Naive thymus-derived CD4-positive, alpha-beta T cell (primary cell): ENCODE measurements at places on chromosomes 12 and 14.
A peak's percentile ranks its signal among the peaks of the same experiment; 100 is the strongest.

DNA sequence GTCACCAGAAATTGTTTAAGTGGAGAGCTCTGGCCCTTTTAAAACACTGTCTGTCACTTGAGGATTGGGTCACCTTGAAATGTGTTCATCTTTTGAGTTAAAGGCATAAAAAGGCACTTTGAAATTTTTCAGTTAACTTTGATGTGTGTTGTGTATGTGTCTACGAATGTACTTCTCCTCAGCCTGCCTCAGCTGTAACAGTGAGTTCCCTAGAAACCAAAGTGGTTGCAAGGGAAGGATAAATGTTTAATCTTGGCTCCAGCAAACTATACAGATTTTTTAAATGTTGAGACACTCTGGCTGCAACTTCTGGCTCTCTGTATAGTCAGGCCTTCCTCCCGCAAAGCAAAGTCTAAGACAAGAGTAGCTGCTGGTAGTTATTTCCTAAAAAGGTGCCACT lies 8.3 kb downstream of the DERA start:
- H3K36me3 ChIP-seq = no peaks in the 10 kb centered on the region
- H3K4me3 ChIP-seq = no peak overlapping the region
- no peak overlapping the region for H3K27ac ChIP-seq
- H3K4me1 ChIP-seq = no peaks in the 10 kb centered on the region

DNA sequence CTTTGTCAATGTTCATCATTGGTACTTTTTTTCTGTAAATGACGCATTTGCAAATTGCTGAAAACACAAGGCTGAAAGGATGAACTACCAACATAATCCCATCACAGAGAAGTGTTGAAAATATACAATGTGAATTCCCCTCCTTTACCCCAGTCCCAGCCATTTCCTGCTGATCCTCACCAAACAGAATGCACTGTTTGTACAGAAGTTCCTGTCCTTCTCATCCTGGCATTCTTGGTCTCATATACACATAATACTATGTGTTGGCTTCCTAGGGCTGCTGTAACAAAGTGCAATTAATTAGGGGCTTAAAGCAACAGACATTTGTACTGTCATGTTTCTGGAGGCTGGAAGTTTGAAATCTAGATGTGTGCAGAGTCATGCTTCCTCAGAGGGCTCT lies 836.2 kb upstream of the MGAT4C start:
- no peaks in the 10 kb centered on the region for H3K36me3 ChIP-seq
- H3K4me3 ChIP-seq = no peak overlapping the region
- no peak for DNase-seq
- no peaks in the 10 kb centered on the region for H3K27me3 ChIP-seq
- no peaks in the 10 kb centered on the region for H3K4me1 ChIP-seq
- H3K27ac ChIP-seq = no peak overlapping the region

- no peaks in the 10 kb centered on the region for H3K36me3 ChIP-seq
- no peak for DNase-seq
- H3K4me1 ChIP-seq = peaks cover 32% of the 10 kb centered on the region
- H3K27me3 ChIP-seq = no peaks in the 10 kb centered on the region
Measured at GRCh38 chr12:53217051-53217930, 10.2 kb upstream of the ITGB7 start.

GRCh38 chr12:132343294-132344004 lies 14.1 kb upstream of the GALNT9 start:
- DNase-seq = no peak
- no peak overlapping the region for H3K4me3 ChIP-seq
- H3K27me3 ChIP-seq = no peaks in the 10 kb centered on the region

GRCh38 chr14:22836301-22837113 lies at the start of gene MMP14:
TSS of gene MMP14 (plus strand) at chr14:22836585. CDS start at chr14:22836818, 233 bp downstream.
- peak within 1 kb of the TSS; percentile 56 for H3K4me3 ChIP-seq
- no peaks in the 10 kb centered on the region for H3K27me3 ChIP-seq
- H3K36me3 ChIP-seq = peaks cover 5% of the 10 kb centered on the region
- no peaks in the 10 kb centered on the region for H3K4me1 ChIP-seq
- H3K27ac ChIP-seq = peak within 1 kb of the TSS; percentile 26
- no peak for DNase-seq

- DNase-seq = no peak
- H3K36me3 ChIP-seq = no peaks in the 10 kb centered on the region
- no peak overlapping the region for H3K27ac ChIP-seq
- peak overlapping the region; percentile 4 for H3K4me3 ChIP-seq
Measured at GRCh38 chr12:89346741-89347324, 5.5 kb downstream of the DUSP6 start.

DNA sequence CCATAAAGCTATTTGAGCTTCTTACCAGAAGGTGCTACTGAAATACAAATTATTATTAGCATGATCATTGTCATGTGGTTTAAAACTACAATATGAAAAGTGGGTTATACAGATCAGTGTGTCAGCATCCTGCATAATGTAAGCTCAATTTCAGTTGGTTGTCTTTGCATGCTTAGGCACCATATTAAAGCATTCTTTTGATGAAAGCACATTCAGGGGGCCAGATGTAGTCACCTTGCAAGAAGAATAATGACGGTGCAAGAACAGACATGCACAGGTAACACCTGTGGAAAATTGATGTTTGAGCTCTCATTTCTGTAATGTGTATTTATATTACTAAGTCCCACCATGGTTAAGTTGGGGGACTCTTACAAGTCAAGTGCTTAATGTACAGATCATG lies 123.9 kb downstream of the PAX9 start:
- no peak overlapping the region for H3K4me3 ChIP-seq
- H3K27me3 ChIP-seq = no peaks in the 10 kb centered on the region
- H3K36me3 ChIP-seq = no peaks in the 10 kb centered on the region
- H3K27ac ChIP-seq = no peak overlapping the region
- no peak for DNase-seq

- peaks cover 6% of the 10 kb centered on the region for H3K4me1 ChIP-seq
- H3K27ac ChIP-seq = no peak overlapping the region
- H3K4me3 ChIP-seq = no peak overlapping the region
- DNase-seq = no peak
- no peaks in the 10 kb centered on the region for H3K27me3 ChIP-seq
Measured at GRCh38 chr14:106670011-106670410, 1143.6 kb downstream of the TMEM121 start.

- H3K27ac ChIP-seq = peak within 1 kb of the TSS; percentile 95
- H3K36me3 ChIP-seq = no peaks in the 10 kb centered on the region
- H3K4me1 ChIP-seq = peaks cover 29% of the 10 kb centered on the region
- peak; percentile 83 for DNase-seq
- H3K27me3 ChIP-seq = no peaks in the 10 kb centered on the region
Measured at GRCh38 chr12:56338308-56339157, at the start of gene IL23A. TSS of gene IL23A (plus strand) at chr12:56338884. CDS start at chr12:56339045, 161 bp downstream.

GRCh38 chr14:100214770-100215083 lies 24.2 kb upstream of the YY1 start:
- peak overlapping the region; percentile 90 for H3K4me3 ChIP-seq
- no peaks in the 10 kb centered on the region for H3K36me3 ChIP-seq
- no peaks in the 10 kb centered on the region for H3K27me3 ChIP-seq
- DNase-seq = no peak

DNA sequence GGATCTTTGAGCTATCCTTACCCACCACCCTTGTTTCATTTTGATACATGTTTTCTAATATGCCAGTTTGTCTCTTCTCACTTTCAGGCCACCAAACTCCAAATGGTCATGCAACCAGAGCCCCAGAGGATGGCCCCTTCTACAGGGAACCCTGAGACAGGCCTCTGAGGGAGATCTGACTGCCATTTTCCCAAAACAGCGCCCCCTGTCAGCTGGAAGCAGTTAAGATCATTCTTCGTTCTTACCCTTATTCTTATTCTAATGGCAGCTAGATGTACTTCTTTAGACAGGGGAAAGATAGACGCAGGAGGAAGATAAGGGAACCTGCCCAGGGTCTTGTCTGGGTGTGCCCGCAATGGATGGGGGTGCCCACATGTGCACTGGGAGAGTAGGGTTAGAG lies 38.4 kb downstream of the C12orf56 start:
- DNase-seq = no peak
- H3K4me3 ChIP-seq = no peak overlapping the region
- no peak overlapping the region for H3K27ac ChIP-seq
- no peaks in the 10 kb centered on the region for H3K36me3 ChIP-seq
- H3K4me1 ChIP-seq = no peaks in the 10 kb centered on the region

- no peaks in the 10 kb centered on the region for H3K36me3 ChIP-seq
- no peaks in the 10 kb centered on the region for H3K27me3 ChIP-seq
Measured at GRCh38 chr14:105474483-105475268, at the start of gene CRIP2. TSS of gene CRIP2 (plus strand) at chr14:105474821. CDS start at chr14:105474863, 42 bp downstream.

GRCh38 chr14:57816568-57817284 lies 49.2 kb downstream of the SLC35F4 start:
- no peak overlapping the region for H3K27ac ChIP-seq
- no peaks in the 10 kb centered on the region for H3K27me3 ChIP-seq

DNA sequence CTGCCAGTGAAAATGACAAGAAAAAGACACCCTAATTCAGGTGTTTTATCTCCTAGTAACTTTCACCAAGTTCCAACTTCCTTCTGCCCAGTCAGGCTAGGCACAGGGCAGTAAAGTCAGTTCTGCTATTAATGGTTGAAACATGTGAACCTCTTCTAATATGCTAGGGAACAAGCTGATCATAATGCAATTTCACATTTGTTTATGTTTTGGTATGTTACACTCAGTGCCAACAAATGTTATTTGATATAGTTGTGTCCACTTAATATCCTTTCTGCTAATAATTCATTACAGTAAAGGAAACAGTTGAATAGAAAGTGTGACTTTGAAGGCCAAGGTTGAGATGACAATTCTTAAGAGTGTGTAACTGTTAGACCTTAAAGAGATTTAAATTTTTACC lies 17.2 kb downstream of the NT5DC3 start:
- H3K4me3 ChIP-seq = no peak overlapping the region
- H3K27me3 ChIP-seq = no peaks in the 10 kb centered on the region
- H3K27ac ChIP-seq = no peak overlapping the region
- DNase-seq = no peak
- H3K4me1 ChIP-seq = no peaks in the 10 kb centered on the region

DNA sequence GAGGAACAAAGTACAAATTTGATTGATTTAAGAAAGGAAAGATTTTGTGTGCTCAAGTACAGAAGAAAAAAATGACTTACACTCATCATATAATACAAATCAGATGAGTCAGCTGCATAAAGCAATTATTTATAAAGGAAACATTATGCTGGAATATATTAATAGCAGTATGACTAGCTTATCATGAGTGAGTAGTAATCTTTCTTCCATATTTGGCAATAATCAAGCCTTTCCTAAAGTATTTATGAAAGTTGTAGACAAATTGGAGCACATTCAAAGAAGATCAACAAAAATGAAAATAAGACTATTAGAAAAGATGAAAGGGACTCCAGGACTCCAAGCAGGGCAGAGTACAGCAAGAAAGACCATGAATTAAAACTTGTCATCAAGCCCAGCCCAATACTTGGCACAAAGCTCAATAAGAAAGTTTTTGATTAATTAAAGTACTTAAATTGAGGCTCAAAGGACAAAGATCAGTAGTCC lies 32.8 kb downstream of the CCER1 start:
- no peaks in the 10 kb centered on the region for H3K27me3 ChIP-seq
- H3K36me3 ChIP-seq = no peaks in the 10 kb centered on the region
- DNase-seq = no peak
- no peak overlapping the region for H3K4me3 ChIP-seq
- H3K27ac ChIP-seq = no peak overlapping the region

GRCh38 chr14:36879558-36879957 lies 217.9 kb downstream of the PAX9 start:
- no peak overlapping the region for H3K27ac ChIP-seq
- H3K27me3 ChIP-seq = no peaks in the 10 kb centered on the region
- H3K4me3 ChIP-seq = no peak overlapping the region
- H3K36me3 ChIP-seq = no peaks in the 10 kb centered on the region

DNA sequence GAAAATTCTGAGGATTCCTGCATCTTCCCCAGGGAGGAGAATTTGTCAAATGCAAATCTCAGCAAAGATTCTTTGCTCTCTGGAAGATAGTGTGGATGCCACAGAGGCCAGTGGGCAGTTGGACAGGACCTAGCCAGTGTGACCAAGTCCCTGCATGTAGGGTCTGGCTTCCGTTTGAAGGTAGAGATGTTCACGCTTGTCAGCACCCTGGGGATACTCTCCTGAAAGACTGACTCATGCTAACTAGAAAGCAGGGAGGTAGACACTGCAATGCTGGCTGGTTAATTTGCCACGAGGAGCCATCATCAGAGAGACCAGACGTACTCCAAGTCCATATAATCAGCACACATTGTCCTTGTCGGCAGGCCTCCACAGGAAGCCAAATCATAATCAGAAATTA lies 130.1 kb downstream of the SAMD4A start:
- no peaks in the 10 kb centered on the region for H3K36me3 ChIP-seq
- DNase-seq = no peak
- H3K27me3 ChIP-seq = no peaks in the 10 kb centered on the region
- no peak overlapping the region for H3K4me3 ChIP-seq

DNA sequence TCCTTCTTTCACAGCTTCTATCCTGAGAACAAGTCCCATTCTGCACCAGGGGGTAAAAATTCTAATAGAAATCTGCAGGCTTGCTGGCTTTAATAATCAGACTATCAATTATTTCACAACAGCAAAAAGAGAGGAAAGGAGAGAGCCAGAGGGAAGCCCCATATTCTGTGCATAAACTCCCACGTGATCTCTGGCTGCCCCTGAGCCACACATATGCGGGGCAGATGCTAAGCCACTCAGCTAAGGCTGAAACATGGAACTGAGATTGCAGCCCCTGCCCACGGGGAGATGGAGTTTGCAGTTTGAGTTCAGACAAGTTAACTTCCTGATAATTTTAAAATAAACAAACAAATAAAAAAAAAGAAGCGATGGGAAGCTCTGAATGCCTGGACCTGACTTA lies 254.4 kb upstream of the CCDC196 start:
- H3K27me3 ChIP-seq = no peaks in the 10 kb centered on the region
- H3K4me3 ChIP-seq = no peak overlapping the region
- H3K27ac ChIP-seq = no peak overlapping the region
- H3K4me1 ChIP-seq = no peaks in the 10 kb centered on the region
- no peaks in the 10 kb centered on the region for H3K36me3 ChIP-seq

GRCh38 chr14:77838831-77839511 lies 39.1 kb downstream of the ADCK1 start:
- DNase-seq = no peak
- H3K27ac ChIP-seq = no peak overlapping the region
- no peak overlapping the region for H3K4me3 ChIP-seq
- H3K4me1 ChIP-seq = no peaks in the 10 kb centered on the region
- no peaks in the 10 kb centered on the region for H3K36me3 ChIP-seq

- H3K27ac ChIP-seq = no peak overlapping the region
- H3K4me3 ChIP-seq = peak overlapping the region; percentile 68
- DNase-seq = no peak
- no peaks in the 10 kb centered on the region for H3K36me3 ChIP-seq
- H3K27me3 ChIP-seq = no peaks in the 10 kb centered on the region
Measured at GRCh38 chr14:64973026-64973442, 898 bp upstream of the RAB15 start.

- no peak overlapping the region for H3K27ac ChIP-seq
- no peak overlapping the region for H3K4me3 ChIP-seq
Measured at GRCh38 chr14:92846162-92846897, 52.2 kb downstream of the GOLGA5 start.

DNA sequence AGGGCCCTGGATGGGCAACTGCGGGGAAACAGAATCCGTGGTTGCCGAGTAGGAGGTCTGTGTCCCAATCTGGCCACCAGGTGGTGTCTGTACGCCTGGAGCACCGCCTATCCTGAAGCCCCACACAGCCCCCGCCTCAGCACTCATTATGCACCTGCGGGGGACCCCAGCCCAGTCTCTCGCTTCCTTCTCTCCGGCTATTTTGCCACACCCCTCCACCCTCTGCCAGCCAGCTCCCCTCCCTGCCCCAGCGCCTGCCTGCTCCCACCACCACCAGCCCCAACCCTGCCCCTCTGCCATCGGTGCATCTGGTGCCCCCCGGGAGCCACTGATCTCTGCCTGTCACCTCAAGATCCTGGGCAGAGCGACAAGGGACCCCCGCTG lies 2.2 kb upstream of the NXPH4 start:
- H3K4me1 ChIP-seq = peaks cover 34% of the 10 kb centered on the region
- H3K36me3 ChIP-seq = no peaks in the 10 kb centered on the region
- peak; percentile 67 for DNase-seq
- H3K4me3 ChIP-seq = no peak overlapping the region
- no peak overlapping the region for H3K27ac ChIP-seq
